Trophoblast cell (in vitro differentiated cells and primary cell): ENCODE measurements at places on chromosomes 16 and 17.

- DNase-seq = no peak
These were observed 87.8 kb downstream of the SPAG9 start for GRCh38 chr17:51032850-51033249.

DNA sequence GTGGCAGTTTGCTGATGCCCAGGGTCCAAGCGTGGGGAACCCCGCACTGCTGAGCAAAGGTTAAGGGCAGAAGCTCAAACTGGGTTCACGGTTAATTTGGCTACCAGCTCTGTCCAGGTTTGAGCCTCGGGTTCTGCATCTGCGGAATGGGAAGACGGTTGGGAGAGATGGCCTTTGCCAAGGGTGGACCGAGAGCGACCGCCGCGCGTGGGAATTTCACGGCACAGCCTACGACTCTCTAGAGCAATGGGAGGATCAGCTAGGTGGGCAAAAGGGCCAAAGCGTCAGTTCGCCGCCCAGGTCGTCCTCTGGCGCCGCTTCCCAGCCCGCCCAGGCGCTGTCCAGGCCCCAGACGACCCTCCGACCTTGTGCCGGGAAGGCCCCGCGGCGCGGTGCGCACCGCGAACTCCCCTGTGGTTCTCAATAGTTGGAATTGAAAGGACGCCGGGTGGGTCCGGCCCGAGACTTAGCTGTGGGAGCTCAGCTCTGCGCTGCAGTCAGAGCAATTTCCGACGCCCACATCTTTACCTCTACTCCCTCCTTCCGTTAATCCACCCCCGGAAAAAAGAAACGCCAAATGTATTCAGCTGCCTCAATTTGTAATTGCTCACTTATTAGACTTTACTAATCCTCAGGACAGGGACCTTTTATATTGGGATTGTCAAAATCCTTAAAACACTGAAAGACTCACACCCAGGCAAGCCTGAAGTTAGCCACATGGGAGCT is 2.5 kb upstream of the HS3ST3B1 start:
- no peak for DNase-seq

DNA sequence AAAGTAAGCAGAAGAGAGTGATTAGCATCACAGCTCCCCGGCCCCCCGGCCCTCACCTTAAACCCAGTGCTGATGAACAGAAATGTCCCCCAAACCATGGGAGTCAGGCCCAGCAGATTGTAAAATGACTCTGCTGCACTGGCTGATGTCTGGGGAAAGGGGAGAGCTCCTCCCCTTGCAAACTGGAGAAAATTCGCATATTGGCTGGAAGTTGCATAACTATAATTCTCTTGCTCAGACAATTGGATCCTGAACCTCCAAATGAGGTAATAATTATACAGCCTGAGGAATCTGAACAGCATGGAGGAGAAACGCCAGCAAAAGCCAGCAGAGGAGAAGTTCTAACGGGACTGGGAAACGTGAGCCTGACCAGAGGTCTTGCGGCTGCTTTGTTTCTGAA is 109.7 kb downstream of the C16orf95 start:
- no peak for DNase-seq

DNA sequence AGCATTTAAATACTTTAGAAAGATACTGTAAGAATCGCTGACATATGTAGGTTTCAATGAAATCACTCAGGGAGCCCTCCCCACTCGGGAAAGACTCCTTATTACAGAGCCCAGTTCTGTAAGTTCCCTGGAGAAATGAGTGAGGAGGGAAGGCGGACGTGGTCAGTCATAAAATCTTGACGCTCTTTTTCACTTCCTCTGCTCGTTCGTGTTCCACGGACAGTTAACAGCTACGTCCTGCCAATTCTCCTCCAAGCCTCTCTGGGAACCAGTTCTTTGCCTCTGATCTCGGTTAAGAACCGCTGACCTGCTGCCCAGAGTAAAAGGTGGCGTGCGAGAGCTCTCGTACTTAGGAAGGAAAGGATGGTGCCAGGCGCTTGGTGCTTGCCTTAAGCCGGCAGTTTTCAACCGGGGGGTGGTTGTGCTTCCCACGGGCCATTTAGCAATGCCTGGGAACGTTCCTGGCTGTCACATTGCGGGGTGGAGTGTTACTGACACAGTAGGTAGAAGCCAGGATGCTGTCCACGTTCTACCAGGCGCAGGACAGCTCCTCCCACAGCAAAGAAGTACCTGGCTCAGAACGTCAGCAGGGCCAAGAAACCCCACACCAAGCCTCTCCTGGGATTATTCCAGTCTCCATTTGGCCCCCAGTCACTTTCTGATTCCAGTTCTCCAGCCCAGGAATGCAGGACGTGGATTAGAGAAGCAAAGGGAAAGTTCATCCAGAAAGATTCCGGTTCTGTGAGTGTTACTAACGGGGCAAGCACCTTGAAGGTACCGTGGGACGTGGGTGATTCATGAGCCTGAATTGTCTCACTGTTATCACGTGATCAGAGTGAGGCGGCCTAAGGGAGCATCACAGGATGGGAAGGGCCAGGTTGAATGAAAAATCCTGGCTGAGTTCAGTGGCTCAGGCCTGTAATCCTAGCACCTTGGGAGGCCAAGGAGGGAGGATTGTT is 87.7 kb downstream of the MRM3 start:
- peak; percentile 56 for DNase-seq

DNA sequence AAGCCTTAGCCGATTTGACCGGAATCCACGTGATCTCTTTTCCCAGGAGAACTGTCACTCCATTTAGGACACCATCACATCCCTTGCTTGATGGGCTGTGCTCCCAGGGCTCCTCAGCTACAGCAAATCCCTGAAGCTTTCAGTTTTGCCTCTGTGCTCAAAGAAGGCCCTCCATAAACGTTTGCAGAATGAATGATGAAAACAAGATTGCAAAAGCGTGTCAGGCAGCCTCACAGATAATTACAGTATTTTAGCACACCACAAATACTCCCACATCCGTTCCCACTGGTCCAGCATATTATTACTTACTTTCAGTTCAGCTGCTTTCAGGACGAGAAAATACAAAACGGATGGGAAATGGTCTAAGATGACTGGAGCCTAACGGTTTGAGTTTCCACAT is 84.6 kb downstream of the USP31 start:
- no peak for DNase-seq

DNA sequence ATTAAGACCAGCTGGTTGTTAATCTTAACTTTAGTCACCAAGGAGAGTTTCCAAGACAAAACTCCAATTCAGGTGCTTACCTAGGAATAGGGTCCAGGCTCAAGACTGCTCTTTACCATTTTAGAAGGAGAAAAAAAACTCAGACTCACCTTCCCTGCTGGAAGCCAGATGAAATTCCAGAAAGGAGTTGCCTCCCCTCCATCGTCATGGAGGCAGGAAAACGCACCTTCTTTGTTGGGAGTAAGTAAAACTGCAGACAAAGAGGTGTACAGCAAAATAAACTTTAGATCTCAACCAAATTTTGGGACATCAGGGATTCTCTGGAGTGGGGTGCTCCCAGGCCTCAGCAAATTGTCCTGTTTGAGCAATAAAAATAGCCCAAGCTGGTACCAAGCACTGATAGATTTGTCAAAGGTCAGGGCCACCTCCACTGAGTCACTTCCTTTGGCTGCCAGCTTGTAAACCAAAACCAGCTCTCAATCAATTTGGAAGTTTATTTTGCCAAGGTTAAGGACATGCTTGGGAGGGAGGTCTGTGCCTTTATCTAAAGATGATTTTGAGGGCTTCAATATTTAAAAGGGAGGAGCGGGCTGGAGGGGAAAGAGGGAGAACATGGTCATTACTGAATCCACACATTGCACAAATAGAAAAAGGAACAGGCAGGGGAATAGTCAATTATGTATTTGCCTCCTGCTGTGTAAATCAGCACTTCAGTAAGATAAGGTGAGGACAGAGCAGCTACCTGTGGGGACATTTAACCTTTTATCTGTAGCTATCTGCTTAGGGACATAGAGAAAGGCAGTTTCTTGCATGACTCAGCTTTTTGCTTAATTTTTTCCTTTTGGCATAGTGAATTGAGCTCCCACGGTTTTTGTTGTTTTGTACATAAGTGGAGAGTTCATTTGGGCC is 1.5 kb upstream of the ALDH3A2 start:
- DNase-seq = peak; percentile 32

GRCh38 chr17:72121164-72122009 is 567 bp downstream of the SOX9 start:
- no peak for DNase-seq

- no peak for DNase-seq
These were observed 65.6 kb downstream of the PRKCB start for GRCh38 chr16:23901178-23902033.

GRCh38 chr17:79815836-79816461 is 19.1 kb upstream of the CBX8 start:
- DNase-seq = no peak

DNA sequence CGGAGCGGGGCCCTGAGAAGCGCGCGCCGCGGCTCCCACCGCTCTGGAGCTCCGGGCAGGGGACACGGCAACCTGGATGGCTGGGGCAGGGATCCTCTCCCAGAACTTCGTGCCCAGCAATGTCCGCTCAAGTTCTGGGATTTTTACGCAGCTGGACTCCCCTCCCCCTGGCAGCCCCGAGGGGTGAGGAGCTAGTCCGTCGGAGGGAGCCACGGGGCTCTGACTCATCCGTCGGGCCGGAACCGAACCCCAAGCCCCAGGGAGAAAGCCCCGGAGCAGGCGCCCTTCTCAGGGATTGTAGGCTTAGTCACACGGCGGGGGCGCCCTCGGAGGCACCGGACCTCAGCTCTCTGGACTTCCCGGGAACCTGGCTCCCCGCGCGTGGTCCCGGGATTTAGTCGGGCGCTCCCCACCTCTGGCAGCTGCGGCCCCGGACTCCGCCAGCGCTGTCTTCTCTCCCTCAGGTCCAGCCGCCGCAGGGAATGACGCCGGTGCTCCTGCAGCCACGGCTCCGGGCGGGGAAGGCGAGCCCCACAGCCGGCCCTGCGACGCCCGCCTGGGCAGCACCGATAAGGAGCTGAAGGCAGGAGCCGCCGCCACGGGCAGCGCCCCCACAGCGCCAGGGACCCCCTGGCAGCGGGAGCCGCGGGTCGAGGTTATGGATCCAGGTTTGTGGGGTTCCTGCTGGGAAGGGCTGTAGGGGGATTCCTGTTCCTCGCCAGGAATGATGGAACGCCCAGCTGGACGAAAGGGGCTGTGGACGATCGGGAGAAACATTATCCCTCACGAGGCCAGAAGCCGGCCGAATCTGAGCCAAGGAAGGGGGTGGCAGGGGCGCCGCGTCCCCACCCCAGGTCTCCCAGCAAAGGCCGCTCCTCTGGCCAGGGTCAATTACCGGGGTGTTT is 830 bp downstream of the SPHK1 start:
- peak; percentile 60 for DNase-seq
